Glomerular endothelial cell (primary cell): ENCODE measurements at places on chromosomes 12 and 14.
A peak's percentile ranks its signal among the peaks of the same experiment; 100 is the strongest.

- no peak for DNase-seq
Measured at GRCh38 chr14:93751946-93752655, 36.2 kb downstream of the PRIMA1 start.

- DNase-seq, result no peak
Measured at GRCh38 chr12:93080994-93081809, 152.1 kb upstream of the EEA1 start.

DNA sequence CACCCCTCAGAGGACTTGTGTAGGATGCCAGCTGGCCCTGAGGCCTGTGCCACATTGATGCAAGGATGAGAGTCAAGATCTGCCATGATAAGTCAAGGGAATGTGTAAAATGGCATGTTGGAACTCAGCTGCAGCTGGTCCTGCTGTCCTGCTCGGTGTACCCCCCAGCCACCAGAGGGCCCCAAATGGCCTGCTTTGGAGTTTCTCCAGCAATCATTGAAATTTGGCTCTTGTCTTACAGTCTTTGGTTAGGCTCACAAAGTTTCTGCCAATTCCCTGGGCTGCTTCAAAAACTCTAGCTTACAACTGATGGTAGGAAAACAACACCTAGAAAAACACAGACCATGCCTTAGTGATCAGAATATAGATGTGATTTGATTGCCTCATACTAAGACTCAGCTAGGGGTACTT lies 76.8 kb downstream of the HSD17B6 start:
- no peak for DNase-seq

DNA sequence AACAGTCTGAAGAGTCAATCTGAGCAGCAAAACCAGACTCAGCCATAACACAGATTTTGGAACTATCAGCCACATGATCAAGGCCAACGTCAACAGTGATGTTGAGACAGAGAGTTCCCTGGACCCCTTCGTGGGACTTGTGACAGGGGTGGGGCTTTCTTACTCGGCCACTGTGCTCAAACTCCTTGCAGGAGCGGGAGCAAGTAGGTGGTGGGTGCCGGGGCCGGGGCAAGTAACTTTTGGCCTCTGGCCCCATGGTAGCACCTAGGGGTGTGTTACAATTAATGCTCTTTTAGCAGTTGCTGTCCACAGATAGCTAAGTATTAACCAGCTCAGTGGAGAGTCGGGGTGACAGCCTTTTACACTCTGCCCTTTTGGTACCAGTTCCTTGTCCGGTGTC lies 384.4 kb downstream of the NUAK1 start:
- no peak for DNase-seq

GRCh38 chr12:51392556-51393237 lies 1.5 kb upstream of the GALNT6 start:
- no peak for DNase-seq

- no peak for DNase-seq
Measured at GRCh38 chr14:101774814-101775213, 13.3 kb downstream of the PPP2R5C start.

DNA sequence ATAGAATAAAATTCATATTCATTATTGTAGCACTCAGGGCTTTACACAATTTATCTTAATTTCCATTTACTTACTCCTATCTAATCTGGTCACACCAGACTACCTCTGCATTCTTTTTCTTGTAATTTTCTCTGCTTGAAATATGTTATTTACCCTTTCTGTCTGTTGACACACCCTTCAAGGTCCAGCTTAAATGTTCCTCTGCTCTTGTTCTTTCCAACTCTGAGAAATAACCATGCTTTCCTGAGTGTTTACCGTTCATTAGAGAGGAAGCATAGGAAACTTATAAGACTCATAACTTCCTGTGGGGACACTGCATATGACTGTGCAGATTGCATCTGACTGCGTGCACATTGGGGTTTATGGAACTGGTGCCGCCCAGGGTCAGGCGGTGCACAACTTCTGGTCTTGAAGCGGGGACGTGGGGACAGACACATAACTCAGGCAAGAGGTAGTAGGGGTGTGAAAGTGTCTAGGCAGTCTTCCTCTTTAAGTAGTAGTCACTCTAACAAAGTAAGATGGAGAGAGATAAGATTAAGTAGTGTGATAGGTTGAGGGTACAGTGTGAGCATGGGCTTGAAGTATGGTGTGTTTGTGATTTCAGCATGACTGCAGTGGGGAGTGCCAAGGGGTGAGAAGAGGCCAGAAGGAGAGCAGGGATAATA lies 42.6 kb upstream of the FOXJ2 start:
- DNase-seq, result no peak

DNA sequence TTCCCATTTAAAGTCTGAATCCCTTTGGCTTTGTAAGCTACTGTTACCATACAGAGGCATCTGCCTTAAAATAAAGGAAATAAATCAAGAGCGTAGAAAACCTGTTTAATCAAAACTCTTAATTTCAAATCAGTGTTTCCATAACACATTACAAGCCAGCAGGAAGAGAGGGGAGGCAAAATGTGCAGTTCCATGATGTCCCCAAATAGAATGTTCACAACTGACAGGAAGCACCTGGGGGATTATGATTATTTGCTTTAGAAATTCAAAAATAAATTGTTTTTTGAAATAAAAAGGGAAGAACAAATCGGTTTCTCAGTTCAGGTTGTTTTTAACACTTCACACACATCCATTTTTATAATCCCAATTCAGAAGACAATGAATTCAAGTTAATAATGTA lies 21.4 kb downstream of the SOCS2 start:
- DNase-seq, result no peak

DNA sequence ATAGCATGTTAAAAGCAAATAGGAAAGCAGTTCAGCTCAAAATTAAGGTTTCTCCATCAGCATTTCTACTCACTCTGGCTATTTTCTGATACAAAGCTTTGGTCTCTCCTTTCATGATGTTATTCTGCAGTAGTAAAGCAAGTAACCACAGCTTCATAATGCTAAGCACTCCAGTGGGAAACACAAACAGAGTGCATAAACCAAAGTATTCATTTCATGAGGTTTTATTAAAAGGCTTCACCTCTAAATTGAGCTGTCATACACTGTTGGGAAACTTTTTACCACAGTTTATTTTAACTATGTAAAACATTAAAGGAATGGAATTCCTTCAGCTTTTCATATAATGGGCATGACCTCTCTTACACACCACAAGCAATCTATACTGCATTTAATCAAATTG lies 157.9 kb upstream of the LMO3 start:
- no peak for DNase-seq

DNA sequence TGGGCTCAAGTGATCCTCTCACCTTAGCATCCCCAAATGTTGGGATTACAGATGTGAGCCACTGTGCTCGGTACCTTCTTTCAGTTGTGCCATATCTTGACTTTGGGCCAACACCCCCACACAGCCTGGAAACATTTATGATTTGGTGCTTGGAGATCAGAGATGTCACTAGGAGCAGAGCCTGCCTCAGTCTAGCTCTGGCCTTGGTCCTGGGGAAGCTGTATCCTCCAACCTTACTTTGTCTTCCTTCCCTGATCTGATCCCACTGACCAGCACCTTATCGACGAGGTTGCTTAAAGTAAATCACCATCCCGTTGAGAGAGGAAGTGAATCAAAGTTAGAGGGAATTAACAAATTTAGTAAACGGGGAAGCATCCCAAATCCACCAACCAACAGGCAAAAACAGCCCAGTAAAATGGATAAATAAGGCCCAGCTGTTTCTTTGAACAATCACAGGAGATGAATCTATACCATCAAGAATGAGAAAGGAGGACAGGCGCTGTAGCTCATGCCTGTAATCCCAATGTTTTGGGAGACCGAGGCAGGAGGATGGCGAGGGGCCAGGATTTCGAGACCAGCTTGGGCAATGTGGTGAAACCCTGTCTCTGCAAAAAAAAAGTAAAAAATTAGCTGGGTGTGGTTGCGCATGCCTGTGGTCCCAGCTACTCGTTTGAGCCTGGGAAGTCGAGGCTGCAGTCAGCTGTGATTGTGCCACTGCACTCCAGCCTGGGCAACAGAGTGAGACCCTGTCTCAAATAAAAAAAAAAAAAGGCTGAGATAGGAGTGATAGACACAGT lies 3.4 kb downstream of the PLBD2 start:
- no peak for DNase-seq

DNA sequence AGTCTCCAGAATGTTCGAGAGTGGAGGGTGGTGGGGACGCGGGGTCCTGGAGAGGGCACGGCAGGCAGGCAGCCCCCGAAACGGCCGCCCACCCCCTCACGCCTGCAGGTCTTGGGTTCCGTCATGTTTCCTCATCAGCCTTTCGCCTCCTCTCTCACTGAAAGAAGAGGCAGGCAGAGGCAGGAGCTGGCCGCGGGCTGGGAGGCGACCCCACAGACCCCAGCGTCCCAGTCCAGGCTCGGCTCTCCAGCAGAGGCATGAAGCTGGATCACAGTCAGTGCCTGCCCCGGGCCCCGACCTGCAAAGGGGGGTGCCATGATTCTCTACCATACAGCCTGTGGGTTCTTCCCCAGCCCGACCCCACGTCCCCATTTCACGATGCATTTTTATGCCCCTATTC lies 13.4 kb downstream of the GALNT9 start:
- no peak for DNase-seq

DNA sequence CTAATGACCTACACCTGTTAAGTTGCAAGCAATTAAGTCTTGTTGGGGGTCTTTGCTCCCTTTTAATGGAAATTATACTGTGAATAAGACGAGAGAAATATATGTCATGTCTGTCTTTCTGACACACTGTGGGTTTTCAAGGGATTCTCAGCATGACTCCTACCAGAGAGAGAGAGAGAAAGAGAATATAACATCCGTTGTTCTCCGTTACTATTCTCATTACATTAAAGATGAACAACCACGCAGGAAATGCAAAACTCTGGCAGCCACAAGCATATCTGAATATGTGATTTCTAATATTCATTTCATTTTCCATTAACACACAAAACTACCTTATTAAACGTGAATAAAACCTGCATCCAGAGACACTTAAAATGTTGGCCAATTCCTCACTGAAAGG lies 67.3 kb upstream of the EGLN3 start:
- DNase-seq, result no peak

GRCh38 chr12:106245767-106246166 lies 2.1 kb downstream of the CKAP4 start:
- no peak for DNase-seq

DNA sequence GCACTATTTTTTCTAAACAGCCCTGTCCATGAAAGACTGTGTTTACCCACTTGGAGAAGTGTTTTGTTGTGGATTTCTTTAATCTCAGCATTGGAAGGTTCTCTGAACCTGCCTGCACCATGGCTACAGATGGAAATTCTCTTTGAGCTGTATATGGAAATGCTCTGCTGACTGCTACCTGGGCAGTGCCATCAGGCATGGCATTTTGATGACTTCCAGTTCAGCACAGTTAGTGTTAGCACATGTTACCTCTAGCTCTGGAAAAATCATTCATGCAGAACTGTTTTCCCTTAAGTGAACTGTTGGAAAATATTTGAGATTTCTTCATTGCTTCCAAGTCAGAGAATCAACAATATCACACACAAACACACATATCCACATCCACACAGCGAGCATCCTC lies 52.6 kb upstream of the RIC8B start:
- DNase-seq, result no peak

- DNase-seq, result no peak
Measured at GRCh38 chr12:19872621-19873540, 433.6 kb downstream of the AEBP2 start.

- no peak for DNase-seq
Measured at GRCh38 chr12:130636370-130636769, 79.7 kb downstream of the RIMBP2 start.

DNA sequence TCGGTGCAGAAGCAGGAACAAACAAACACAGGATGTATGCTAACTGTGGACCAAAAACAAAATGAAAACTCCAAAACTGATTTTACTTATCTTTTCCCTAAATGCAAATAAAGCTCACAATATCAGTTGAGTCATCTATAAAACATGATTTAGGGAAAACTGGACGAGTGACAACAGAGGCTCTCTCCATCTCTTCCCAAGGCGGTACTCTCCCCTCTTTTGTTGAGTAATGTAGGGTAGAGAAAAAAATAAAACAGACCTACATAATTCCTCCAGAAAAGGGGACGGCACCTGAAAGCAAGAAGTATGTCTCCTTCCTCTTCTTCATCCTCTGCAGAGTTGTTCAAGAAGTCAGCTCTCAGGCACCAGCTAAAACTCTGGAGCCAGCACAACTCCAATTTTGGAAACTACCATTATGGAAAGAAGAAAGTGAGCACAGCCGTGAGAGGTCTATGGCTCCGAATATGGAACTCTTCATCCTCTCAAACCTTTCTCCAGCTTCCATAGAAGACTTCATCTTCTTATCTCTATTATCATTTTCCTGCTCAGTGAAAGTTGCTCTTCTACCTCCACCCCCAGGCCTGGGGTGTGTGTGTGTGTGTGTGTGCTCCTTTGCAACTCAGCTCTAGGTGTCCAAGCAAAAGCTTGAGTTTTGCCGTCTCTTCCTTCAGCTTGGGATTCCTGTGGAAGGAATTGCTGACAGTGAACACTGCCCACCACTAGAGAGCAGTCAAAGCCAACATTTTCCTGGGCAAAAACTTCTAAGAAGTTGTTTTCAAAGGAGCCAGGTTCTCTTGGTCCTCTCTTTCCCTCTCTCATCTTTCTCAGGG lies 155.4 kb downstream of the DIO2 start:
- peak; percentile 4 for DNase-seq

DNA sequence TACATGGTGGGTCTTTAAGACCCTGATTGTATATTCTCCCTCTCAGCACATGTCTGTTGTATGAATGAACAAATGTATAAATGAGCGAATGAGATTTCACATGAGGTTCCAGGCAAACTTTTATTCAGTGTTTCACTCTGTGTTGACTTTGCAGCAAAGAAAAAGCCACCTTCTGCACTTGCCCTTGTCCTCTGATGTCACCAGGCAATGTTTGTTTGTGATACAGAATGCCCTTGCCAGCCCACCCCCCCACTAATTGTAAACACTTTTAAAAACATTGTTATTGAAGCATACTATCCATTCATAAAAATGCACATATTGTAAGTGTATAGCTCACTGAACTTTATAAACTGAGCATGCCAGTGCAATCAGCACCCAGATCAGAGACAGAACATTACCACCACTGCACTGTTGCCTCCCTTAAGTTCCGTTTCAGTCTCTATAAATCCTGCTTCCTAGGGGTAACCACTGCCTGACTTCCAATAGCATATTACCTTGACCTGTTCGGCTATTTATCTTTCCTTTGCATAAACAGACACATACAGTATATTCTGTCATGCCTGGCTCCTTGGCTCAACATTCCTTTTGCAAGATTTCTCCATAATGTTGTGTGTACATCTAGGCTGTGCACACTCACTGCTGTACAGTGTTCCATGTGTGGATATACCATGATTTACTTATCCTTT lies 11.3 kb upstream of the LTA4H start:
- no peak for DNase-seq
